ENCODE measurements at places on chromosomes 5 and 9. TPM values are rescaled to one million over a fixed set of nuclear protein-coding genes. Genes with fewer than 3 reads are reported as not detected.

ALDH1A1 gene
- 19.8 TPM for total RNA-seq

- DNase-seq, result no peak
Measured at GRCh38 chr5:126736141-126736540, 40.8 kb upstream of the LMNB1 start.

NADK2 gene
- 37.3 TPM for total RNA-seq

DNA sequence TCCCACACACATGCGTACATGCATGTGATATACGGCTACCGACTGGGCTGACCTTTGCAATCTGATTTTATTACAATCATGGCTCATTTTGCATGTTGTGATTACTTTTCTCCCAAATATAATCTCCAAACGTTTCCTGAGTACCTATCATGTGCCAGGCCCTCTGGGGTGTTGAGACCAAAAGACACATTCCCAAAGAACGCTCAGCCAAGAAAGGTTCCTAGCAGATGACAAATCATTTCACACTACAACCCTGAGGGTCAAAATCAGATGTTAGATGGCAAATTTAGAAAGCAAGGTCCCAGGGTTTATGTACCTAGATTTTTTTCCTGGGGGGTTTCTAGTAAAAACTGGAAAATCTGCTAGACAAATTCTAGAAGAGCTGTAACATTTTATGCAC is 32.4 kb upstream of the SLC25A51 start:
- DNase-seq, result no peak

DNA sequence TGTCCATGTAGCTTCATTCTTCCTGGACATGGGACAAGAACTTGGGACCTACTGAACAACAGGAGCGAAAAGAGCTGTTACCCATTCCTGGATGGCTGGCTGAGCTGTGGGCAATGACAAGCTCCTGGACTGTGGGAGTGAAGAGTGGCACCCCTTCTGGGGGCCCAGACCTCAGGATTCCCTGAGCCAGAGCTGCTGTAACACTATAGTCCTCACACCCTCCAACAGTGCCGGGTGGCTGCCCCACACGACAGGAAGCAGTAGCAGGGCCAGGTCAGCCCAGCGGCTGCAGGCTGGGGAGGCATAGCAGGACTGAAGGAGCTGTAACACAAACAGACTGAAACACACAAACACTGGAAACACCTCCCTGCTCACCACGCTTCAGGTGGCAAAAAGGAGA is 169.7 kb upstream of the IRX2 start:
- no peak for DNase-seq

DNA sequence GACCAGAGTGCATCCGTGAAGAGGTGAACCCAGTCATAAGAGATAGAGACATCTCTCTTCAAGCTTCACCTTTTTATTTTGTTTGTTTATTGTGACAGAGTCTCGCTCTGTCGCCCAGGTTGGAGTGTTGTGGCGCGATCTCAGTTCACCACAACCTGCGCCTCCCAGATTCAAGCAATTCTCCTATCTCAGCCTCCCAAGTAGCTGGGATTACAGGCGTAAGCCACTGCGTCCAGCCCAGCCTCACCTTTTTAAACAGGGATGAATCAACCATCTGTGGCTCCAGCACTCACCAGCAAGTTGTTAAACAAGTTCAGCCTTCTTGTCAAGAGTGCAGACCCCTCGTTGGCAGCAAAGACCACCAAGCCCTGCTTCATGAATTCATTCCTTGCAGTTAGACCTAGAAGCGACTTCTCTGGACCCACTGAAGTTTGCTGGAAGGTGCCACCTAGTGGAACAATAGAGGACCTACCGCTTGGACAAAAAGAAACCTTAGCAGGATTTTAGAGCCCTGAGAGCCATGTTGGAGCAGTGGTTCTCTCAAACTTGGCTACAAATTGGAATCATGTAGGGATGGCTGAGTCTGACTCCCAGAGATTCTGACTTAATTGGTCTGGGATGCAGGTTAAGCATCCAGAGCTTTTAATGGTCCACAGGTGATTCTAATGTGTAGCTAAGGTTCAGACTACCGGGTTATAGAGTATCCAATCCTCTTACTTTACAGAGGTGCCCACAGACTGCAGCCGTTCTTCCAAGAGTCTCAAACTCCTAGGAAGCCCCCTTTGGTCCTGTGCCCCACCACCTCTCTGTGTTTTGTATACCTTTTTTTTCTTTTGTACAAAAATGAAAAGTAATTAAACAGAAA is 10.5 kb upstream of the GALNT10 start:
- DNase-seq, result no peak

DNA sequence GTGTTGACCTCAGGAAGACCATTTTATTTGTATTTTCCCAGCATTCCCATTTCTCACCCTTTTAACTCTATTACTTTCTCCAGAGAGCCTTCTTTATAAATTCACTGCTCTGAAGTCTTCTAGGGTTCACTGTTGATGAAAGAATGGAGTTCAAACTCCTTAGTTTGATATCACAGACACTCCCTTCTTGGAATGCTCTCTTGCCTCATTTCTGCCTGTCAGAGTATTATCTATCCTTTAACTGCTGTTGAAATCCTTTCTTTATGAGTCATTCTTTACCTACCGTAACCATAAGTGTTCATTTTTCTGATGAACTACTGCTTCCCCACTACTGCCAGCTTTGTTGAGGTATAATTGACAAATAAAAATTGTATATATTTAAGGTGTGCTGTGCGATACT is 4.3 kb downstream of the RIC1 start:
- no peak for DNase-seq

ACSL6 gene
- 3.0 TPM for total RNA-seq

- DNase-seq, result no peak
Measured at GRCh38 chr5:62326702-62327101, 20.7 kb downstream of the KIF2A start.

SNX24 gene
- 13.1 TPM for total RNA-seq

- no peak for DNase-seq
Measured at GRCh38 chr5:156137071-156137869, 189.7 kb upstream of the SGCD start.

COL23A1 gene
- total RNA-seq, result 18.8 TPM

DNA sequence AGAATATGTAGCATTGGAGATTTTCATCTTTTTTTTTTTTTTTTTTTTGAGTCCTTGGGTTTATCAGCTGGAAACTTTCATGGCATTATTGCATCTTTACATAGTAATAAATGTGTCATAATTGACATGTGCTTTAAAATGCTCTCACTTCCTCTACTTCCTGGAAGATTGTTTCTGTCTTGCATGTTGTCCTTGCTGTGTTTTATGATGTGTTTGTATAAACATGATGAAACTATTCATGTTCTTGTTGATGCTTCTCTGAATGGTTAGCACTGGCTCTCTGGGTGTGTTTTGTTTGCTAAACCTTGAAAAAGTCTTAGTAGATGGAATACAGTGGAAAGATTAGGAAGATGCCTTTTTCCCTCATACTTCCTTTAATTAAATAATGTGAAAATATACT is 87.9 kb downstream of the IQGAP2 start:
- DNase-seq, result no peak

DNA sequence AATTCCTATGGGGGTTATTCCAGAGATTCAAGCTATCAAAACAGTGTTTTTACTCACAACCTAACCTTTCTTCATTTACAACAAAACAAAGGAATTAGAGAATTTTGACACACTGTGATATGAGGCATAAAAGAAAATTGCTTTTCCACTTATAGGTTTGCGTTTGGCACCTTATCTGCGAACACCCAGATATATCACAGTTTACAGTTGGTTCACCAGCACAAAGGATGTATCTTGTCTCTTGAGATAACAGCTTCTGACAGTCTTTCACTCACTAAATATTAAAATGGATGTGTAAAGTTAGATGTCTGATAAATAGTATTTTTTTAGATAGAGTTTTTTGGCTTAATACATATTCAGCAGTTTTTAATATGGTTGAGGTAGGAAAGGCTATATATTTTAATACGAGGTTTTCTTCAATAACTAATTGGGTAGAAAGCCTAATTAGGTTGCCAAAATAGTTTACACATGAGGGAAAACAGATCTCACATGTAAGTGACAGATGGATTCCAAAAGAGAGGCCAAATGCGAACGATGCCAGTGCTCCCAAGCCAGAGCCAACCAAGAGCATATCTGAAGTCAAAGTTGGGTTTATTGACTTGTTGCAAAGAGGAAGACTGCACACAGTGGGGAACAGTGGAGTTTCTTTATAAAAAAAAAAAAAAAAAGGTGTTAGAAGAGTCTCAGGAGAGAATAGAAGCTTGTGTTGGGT is 1495.2 kb downstream of the MAT2B start:
- no peak for DNase-seq
